Stimulated activated CD8-positive, alpha-beta memory T cell treated with anti-CD3 and anti-CD28 coated beads, Interleukin-4, amount 100 ng/mL, for 4 hours (primary cell): ENCODE measurements at places on chromosomes 2 and 18.

GRCh38 chr2:115874427-115874826 lies 1432.0 kb downstream of the DPP10 start:
- no peak for DNase-seq

DNA sequence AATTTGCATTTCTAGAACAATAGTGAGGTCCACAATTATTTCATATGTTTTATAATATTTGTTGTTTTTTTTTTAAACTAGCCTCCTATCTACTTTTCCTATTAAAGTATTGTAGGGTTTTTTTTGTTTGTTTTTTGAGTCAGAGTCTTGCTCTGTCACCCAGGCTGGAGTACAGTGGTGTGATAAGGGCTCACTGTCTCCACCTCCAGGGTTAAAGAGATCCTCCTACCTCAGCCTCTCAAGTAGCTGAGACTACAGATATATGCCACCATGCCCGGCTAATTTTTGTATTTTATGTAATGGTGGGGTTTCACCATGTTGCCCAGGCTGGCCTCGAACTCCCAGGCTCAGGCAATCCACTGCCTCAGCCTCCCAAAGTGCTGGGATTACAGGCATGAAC lies 122.5 kb downstream of the SLC39A10 start:
- DNase-seq, result no peak

DNA sequence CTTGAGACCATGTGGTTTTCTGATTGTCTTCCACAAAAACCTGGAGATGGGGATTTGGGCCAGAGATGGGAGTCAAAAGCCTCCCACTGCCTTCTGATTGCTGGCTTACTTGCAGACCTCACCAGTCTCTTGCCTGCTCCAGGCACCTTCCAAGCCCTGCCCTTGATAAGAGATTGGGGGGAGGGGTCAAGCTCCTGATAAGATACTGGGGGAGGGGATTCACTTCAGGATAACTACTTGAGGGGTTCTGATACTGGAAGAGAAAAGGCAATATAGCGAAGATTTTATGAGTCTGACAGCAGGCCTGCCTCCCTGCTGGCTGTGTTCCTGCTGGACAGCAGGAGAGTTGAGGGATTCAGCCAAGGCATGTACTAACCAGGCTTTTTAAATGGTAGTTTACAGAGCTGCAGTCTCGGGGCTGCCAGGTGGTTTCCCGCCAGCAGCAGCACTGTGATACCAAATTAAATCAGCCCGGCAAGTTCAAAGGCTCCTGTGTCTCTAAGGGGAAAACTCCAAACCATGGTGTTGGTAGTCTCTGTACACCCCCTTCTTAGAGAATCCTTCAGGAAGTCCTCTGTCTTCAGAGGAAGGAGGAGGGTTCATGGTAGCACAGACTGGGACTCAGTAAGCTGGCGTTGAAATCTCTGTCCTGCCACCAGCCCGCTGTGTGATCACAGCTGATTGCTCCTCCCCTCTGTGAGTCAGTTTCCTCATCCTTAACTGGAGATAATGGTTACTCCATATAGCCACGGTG lies 58.3 kb downstream of the FBXO36 start:
- no peak for DNase-seq

DNA sequence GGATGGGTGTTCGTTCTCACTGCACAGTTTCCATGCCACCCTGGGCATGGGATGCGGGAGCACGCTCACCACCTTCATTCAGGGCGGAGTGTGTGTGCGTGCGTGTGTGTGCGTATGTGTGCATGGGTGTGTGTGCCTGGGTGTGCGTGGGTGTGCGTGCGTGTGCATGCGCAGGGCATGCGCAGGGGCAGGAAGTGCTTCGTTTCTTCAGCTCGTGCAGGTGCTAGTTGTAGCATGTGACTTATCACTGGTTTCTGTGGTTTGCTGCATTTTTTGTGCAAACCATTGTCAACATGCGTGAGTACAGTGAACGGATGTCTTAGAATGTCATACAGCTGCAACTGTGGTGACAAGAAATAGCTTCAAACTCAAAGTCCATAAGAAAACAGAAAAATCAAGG lies 179.5 kb downstream of the PTGR3 start:
- DNase-seq, result no peak

GRCh38 chr2:98445683-98446581 lies 1.3 kb downstream of the INPP4A start:
- no peak for DNase-seq

- DNase-seq, result no peak
Measured at GRCh38 chr2:74028741-74029140, 44.0 kb downstream of the TET3 start.

DNA sequence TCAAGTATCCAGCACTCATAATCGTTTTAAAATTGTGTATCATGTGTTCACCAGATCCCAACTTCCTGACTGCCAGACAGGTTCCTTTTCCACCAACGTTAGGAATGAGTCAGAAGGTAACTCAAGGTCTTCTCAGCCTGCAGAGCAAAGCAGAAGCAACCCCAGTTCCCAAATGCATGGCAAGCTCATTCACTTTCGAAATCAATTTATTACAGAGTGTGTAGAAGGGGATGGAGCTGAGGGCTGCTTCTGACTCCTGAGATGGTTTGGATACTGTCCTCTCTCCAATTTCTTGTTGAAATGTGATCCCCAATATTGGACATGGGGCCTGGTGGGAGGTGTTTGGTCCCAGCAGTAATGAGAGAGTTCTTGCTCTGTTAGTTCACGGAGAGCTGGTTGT lies 114.5 kb downstream of the PIEZO2 start:
- no peak for DNase-seq

- DNase-seq, result no peak
Measured at GRCh38 chr2:212727751-212728150, 189.1 kb upstream of the ERBB4 start.

GRCh38 chr2:239691720-239692119 lies 290.9 kb upstream of the HDAC4 start:
- DNase-seq, result no peak

DNA sequence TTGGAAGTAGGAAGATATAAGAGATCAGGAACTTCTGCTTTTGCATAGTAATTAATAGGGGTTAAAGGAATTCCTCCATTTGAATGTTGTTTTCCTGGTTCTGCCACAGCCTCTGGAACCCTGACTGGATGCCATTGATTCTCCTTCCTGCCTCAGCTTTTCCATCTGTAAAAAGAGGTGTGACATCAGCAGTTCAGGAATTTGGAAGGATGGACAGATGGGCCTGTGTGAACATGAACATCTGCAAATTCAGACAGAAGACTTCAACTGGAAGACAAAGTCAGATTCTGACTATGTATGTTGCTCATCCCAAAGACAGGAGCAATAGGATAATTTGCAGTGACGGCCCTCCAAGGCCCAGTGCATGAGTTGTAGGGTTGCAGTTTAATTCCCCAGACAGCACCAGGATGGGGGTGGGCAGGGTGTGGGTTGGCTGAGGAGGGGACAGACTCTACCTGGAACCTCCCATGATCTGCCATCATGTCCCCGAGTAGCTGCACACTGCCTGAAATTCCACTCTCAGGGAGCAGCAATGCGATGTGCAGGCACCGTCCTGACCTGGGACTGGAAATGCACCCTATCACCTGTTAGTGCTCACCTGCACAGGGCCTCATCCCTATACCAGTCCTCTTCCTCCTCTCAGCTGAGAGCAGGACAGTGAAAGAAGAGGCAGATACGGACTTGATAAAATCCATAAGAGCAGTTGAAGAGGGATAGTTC lies 98.9 kb upstream of the EPAS1 start:
- DNase-seq, result no peak

DNA sequence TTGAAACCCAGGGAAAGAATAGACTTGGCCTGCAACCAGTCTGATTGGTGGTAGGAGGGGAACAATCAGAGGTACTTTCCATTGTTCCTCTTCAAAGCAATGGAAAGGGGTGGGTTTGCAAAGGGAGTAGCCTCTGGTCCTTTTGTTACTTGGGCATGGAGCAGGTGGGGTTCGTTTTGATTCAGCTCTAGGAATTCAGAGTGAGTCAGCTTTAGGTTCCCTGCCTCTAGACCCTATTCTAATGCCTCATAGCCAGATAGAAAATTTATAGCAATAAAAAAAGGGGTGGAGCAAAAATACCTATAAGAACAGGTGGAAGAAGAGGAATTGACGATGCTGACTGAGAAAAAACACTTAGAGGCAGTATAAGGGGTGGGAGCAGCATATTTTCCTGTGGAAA lies 636.4 kb downstream of the PLCL1 start:
- no peak for DNase-seq

- DNase-seq, result no peak
Measured at GRCh38 chr18:56107821-56108477, 520.0 kb upstream of the TCF4 start.

- no peak for DNase-seq
Measured at GRCh38 chr2:234880551-234881211, 71.1 kb upstream of the SH3BP4 start.

DNA sequence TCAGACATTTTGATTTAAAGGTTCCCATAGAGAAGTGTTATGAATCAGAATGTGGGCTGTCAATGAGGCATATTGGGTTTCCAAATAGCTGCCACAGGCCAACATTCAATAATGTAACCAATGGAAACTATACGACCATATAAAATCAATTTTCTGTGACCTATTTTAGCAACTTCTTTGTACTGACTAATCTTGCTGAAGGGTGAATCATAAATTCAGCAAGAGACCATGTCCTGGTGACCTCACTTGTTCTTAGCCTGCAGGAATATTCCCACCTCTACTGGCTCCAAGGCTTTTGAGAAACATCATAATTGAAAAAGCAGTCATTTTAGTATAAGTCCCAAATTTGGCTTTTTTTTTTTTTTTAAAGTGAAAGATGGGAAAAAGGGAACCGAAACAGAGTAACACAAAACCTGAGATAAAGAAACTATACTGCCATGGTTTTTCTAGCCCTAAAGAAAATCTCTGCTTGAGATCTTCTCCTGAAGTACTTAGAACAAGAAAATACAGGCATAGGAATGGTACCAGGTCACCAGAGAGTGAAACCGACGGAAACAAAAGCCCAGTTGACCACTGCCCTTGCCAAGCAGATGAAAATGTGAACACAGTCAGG lies 32.1 kb downstream of the PLEKHM3 start:
- DNase-seq, result no peak

DNA sequence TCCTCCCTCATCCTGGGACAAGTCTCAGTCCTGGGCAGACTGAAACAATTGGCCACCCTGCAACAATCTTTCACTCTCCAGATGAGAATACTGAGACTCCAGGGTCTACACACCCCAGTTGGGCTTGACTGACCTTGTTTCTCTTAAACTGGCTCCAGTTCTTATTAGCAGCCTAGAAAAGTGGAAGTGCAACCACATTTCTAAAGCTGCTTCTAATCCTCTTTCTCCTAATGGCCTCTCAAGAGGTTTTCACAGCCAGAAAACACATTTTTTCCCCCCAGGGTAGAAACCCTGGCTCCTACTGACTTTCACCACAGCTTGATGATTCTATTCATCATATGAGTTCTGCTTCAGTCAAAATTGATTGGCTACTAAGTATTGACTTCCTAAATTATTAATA lies 45.8 kb downstream of the SLC4A5 start:
- DNase-seq, result no peak

DNA sequence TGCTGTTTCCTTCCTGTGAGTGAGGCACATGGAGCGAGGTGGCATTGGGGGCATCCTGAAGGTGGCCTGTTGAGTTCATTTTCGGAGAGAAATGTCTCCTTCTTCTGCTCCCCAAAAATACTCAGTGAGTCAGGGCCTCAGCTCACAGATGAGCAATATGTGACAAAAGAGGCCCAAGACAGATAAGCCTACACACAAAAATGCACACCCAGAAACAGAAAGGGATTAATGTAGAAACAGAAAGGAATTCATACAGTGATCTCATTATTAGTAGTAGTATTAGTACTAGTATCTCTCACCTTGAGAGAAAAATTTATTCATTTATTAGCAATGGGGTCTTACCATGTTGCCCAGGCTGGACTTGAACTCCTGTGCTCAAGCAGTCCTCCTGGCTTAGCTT lies 5.1 kb downstream of the GPR75 start:
- no peak for DNase-seq
